ENCODE measurements at places on chromosomes 7 and 10.

GRCh38 chr7:119256446-119257131 lies 1016.4 kb upstream of the KCND2 start:
- no peak for DNase-seq

DNA sequence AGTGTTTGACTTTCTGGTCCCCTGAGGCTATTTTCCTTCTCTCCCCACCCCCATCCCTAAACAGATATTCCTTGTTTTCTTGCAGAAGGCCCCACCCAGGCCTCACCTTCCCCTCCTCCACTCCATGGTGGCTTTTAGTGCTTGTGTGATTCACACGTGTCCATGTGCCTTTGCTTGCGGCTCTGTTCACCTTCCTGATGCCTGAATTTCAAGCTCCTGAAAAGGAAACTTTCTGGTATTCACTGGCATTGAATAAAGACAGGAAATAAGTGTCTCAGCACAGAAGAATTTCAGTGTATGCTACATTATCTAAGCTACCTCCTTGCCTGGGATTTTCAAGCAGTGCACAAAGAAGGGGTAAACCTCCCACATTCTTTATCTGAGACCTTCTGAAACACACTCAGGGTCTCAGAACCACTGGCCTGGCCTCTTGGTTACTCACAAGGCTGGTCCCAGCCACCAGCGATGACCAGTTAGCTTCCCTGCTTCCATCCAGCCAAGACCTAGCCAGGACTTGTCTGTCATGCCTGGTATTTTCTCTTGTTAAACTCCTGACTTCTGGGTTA lies 17.2 kb upstream of the UBE2H start:
- peak; percentile 76 for DNase-seq

DNA sequence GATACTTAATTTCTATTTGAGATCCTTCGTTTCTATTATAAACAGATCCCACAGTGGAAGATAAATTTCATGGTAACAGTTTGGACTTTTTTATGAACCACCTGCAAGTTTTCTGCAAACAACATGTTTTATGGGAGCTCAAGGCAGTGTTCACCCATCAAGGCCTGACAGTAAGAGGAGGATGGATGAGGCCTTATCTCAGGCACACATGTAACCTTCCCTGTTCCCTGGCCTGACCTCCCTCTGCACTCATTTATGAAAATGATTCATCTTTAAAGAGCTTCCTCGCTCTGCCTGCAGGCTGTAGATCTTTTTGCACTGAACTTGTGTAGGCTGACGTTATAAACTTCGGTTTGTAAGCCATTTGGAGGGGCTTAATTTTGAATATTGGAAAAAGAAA lies 500.1 kb downstream of the GATA3 start:
- DNase-seq: no peak

DNA sequence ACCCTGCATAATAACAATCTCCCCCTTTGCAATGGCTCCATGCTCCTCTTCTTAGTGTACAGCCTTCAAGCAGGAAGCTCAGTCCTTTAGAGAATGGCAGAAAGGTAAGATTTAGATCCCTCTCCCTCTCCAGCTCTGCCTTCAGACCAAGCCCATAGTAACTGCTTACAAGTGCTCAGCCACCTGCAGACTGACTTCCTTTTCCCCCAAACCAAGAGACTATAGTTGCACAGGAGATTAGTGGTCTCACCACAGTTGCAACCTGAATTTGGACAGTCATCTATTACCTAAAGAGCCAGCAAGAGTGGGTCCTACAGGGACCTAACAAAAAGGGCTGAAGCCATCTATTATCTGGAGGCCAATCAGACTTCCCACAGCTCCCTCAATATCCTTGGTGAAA lies 16.5 kb downstream of the FBXL13 start:
- no peak for DNase-seq

GRCh38 chr7:152180587-152180986 lies 155.1 kb downstream of the GALNT11 start:
- no peak for DNase-seq

- DNase-seq: no peak
Measured at GRCh38 chr10:61089251-61089650, 145.3 kb upstream of the RHOBTB1 start.

- DNase-seq: no peak
Measured at GRCh38 chr10:103197903-103198302, 4.8 kb upstream of the NT5C2 start.

DNA sequence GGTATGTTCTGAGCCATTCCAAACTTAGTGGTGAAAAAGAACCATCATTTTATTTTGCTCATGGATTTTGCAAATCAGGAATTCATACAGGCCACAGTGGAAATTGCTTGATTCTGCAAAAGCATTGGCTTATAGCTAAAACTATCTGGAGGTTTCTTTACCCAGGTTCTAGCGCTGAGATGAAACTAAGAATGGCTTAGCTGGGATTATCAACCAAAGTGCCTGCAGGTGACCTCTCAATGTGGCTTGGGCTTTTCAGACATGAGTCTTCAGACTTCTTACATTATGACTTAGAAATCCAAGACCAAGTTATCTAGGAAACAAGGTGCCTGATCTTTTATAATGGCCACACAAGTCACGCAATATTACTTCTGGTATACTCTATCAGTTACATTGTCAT lies 140.1 kb downstream of the HGF start:
- DNase-seq: no peak

DNA sequence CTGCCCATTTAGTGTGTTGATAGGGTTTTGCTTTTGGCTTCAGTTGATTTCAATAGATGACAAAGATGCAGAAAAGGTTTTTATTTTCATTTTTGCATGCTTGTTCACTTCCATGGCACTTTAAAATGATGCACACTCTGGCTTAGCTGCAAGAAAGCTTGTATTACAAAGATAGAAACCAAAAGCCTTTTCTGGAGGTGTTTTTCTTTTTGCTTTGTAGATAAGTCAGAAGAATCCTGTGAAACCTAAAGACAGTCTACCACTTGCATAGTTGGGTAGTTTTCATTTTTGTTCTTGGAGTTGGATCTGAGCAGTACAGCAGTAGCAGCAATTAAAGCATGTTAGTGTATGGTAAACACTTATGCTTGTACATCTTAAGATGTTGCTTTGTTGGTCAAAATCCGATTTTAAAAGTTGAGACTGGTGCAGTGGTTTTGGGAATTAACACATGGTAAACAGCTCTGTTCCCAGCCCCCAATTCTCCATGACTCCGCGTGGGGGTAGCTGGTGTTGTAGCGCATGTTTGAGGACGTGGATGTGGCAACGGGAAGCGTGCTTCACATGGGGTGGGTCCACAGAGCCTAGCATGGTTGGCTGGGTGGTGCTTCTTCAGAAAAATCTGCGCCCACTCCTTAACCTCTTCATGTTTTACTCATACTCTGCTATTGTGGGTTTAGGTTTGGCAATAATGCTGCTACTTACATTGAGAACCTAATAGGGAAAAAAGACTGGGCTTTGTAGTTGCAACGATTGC lies 19.8 kb downstream of the CCNY start:
- DNase-seq: peak; percentile 27

DNA sequence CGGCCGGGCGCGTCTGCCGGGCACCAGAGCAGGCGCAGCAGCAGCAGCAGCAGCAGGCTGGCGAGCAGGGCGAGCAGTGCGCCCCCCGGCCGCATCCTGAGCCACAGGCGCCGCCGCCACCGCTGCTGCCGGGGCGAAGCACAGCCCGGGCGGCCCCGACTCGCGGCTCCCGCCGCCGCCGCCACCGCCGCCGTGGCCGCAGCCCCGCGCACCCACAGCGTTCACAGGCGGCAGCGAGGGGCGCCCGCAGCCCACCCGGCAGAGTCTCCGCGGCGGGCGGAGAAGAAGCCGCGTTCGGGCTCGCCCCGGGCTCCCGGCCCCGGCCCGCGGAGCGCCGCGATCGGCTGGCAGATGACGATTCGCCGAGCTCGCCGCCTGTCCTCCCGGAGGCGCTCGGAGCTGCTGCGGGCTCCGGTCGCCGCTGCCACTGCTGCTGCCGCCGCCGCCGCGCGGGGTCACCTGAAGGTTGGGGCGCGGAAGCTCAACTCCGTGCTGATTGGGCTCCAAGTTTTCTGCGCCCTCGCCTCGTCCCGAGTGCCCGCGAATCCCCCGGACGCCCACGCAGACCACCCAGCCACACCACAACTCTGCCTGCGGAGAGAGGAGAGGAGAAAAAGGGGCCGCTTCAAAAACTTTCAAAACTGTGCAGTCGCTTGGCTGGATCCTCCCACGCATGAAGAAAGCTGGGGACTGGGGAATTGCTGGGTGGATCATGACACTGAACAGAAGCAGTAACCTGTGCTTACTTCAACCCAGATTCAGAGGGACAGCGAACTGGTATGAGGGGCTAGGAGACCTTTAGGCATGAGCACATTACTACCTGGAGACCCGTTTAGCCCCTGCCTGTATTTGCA lies at the start of gene ST8SIA6:
ST8SIA6 (minus strand) TSS at position 435 of the 854 bp plus-strand sequence; CDS start at position 95, 340 bp downstream.
- peak; percentile 82 for DNase-seq

DNA sequence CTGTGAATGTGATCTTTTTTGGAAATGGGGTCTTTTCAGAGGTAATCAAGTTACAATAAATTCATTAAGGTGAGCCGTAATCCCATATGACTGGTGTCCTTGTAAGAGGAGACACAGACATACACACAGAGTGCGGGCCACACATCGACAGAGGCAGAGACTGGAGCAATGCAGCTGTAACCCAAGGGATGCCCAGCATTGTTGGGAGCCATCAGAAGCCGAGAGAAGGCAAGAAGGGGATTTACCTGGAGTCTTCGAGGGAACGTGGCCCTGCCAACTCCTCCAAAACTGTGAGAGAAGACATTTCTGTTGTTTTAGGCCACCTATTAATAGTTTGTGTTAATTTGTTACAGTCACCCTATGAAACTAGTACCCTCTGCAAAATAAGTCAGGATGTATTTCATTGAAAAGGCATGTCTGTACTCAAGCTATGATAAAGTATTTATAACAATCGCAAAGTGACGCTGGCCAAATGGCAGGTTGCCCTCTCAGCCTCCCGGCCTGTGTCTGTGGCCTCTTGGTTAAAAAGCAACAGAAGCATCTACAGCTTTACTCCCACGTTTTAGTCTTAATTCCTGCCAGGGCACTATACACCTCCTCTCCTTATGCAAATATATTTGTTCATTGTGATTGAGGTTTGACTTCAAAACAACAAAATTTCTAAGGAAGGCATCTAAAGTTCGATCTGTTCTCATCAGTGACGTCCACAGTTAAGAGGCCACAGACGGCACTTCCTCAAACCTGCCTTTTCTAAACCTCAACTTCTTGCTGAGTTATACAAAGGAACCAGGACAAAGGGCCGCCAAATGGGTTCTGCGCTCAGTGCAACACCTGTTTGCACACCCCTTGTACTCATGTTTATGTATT lies 46.8 kb downstream of the HIPK2 start:
- peak; percentile 31 for DNase-seq

GRCh38 chr10:75924309-75924902 lies 493.0 kb downstream of the LRMDA start:
- DNase-seq: no peak

DNA sequence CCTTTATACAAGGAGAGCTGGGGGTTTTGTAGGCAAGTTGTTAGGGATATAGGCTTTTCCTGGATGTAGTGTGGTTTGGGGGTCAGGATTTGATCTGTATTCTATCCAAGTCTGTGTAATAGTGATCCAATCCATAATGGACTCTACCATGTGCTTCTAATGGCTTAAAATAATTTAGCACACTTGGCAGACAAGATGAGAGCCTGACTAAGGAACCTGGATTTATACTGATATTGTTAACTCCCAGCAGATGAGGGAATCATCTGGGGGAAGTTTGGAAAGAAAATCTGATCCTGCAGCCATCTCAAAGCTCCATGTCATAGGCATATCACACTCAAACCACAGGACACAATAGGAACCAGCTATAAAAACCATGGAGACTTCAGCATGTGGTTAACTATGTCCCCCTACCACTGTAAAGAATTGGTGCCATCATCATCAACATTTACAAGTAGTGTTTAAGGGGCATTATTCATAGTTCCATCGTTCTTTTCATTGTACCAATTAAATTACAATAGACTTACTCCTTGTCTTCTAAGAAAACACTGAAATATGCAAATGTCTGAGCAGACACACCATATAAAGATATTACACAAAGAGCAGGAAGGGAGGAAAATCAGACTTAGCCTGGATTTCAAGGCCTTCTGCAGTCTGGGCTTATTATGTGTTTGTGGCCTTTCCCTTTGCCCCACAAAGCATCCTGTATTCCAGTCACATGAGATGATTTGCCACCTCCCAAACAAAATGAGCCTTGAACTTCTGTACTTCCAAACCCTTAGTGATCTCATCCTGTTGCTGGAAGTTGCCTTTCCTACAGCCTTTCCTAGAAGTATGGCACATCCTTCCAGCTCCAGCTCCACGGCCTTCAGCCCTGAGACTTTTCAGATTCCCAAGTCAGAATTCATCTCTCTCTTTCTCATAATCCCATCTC lies 22.5 kb upstream of the HPS1 start:
- no peak for DNase-seq

DNA sequence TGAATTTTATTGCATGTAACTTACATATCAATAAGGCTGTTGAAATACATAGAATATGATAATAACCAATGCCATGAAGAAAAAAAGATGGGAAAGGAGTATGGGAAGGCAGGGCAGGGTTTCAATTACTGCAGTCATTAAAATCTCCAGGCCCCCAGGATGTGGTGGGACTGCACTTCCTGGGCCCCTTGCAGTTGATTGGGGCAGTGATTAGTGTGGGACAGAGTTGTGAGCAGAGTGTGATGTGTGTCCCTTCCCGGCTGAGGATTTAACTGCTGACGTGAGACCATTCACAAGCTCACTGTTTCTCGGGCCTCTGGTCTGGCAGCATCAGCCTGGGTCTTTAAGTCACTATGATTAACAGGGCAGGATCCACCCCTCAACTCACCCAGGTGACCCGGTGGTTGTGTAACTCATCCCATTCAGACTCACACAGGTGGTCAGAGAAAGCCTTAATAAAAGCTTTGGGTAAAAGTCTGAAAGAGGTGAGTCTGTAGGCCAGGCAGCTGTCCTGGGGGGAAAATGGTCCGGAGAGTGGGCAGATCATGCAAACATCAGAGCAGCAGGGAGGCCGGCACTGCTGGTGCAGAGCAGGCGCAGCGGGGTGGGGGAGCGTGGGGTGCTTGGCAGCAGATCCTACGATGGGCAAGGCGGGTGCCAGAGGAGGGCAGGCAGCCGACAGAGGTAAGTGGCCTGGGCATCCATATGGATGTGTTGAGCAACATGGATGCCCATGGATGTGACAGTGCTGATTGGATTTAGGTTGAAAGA lies 36.3 kb upstream of the WDFY4 start:
- no peak for DNase-seq

DNA sequence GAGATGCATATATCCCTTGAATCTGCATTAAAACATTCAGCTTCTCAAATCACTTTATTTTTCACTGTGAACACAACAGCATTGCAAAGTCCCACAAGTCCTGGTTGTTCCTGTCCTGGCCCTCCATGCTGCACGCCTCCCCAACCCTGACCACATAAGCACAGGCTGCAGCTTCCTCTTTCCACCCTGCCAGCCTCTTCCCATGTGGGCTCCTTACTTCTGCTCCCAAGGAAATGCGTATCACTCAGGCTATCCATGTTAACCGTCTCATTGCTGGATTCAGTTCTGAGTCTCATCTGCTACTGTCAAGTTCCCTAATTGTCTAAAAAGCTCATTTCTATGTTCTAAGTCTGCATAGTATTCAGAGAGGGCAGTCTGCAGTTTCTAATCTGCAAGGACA lies 89.7 kb upstream of the ZPBP start:
- DNase-seq: no peak
